Stimulated activated naive CD4-positive, alpha-beta T cell treated with Interleukin-2 at 50 U/mL for 16 hours (primary cell): ENCODE measurements at places on chromosomes 5 and 9.

DNA sequence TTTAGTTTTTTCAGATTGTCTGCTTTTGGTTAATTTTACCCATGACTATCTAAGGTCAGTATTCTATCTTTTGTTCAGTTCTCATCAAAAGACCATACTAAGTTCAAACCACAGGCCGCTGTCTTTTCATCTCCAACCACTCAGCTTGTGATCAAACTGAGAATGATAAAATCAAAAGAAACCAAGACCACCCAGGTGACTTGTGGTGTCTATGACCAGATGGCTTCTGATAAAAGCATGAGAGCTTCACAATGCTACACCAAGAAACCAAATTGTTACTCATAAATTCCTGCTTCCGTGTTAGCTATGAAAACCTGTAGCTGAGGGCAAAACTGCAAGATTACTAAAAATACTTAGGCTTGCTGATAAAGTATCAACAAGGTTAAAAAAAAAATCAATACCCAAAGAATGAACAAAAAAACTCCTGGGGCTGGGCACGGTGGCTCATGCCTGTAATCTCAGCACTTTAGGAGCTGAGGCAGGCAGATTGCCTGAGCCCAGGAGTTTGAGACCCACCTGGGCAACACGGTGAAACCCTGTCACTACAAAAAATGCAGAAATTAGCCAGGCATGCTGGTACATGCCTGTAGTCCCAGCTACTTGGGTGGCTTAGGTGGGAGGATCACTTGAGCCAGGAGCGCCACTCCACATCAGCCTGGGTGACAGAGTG lies 25.8 kb upstream of the GPX8 start:
- DNase-seq, result no peak

GRCh38 chr5:147906326-147907095 lies at the start of gene C5orf46:
Gene C5orf46, minus strand, starts transcription at chr5:147906538. Its CDS starts 37 bp downstream, at chr5:147906501.
- DNase-seq, result no peak

GRCh38 chr5:154288145-154288544 lies 97.6 kb downstream of the GALNT10 start:
- no peak for DNase-seq

GRCh38 chr9:105911104-105911911 lies 217.0 kb downstream of the TMEM38B start:
- DNase-seq, result no peak

DNA sequence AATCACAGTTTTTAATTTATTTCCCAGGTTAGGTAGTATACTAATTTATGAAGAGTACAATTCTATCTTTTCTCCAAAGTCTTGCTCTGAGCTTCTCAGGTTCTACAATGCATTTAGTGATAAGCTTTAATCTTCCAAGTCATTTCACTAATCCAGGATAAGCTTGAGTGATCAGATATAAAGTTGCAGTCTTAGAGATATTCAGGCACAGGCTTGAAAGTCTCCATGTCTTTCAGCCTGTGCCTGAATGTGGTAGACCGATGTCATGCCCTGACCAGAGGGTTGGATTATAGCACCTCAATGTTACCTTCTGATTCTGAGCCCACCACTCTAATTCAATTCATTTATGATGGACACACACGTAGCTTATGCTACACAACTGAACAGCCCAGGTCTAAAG lies 3.2 kb downstream of the CRHBP start:
- DNase-seq, result no peak

- DNase-seq, result no peak
These were observed 91.1 kb upstream of the FBN2 start for GRCh38 chr5:128629157-128629556.

DNA sequence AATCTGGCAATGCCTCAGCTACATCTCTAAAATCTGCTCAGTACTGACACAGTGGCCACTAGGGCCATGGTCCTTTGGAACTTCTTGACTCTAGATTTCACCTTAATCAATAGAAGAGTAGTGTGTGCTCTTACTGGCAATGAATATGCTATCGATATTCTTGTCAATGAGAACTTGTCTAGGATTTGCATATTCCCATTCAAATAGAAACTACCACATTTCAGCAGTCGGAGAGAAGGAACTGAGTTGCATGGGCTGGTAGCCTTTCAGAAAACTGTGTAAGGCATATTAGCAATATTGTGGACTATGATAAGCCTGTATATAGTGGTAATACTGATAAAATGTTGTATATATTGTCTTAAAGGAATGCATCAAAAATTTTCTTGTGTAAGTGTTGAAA lies 45.3 kb upstream of the NAA35 start:
- DNase-seq, result no peak

DNA sequence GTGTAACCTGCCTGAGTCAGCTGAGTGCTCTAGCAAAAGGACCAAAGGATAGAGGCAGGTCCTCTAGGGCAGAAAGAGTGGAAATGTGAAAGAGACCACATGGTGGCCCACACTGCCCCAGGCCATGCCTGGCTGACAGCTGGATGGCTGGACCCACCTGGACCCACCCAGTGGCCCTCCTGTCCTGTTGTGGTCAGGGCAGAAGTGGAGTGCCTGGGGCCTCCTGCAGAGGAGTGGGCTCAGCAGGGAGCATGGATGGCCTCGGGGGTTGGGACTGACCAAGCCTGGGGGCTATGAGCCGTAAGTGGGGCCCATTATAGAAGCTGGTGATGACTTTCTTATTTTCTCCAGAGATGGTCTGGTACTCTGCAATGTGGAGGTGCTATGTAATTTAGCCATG lies 55.7 kb upstream of the FAM120AOS start:
- DNase-seq, result no peak

GRCh38 chr5:172705576-172706084 lies 64.6 kb downstream of the NEURL1B start:
- no peak for DNase-seq
